ENCODE measurements at places on chromosomes 7 and 10.

DNA sequence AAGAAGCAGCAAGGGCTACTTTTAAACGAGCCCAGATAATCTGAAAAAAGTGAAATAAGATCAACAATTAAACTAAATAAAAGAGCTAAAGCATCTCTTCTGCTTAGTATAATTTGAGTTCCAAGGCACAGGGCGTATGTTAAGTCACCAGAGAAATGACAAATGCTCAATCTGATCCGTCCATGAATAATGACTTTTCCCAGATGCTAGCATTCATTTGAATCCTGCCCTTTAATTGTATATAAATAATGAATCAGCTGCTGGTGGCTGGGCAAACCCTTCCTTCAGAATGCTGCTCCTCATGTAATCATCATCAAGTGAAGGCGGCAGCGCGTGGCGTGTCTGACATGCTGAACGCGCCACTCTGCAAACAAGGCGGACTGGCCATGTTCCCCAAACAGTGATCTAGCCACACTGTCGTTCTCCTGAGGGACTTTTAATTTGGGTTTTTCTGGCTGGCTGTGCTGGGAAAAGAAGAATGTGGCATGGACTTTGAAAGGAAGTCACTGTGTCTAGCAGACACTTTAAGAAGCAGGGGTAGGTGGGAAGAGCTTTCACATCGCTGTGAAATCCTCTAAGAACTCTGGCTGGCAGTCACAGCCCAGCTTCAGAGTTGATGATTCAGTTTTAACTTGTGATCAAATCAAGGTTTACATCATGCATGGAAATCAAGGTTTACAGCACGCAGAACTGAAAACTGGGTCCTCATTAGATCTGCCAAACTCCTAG lies 70.7 kb downstream of the BEND7 start:
- no peak for DNase-seq

- DNase-seq, result no peak
Measured at GRCh38 chr10:117134306-117135025, 3.6 kb downstream of the VAX1 start.

GRCh38 chr10:11716686-11717085 lies 25.5 kb upstream of the ECHDC3 start:
- DNase-seq, result no peak

- DNase-seq, result no peak
Measured at GRCh38 chr7:17230099-17230807, 68.2 kb upstream of the AHR start.

GRCh38 chr10:178208-178607 lies 43.0 kb downstream of the ZMYND11 start:
- no peak for DNase-seq

DNA sequence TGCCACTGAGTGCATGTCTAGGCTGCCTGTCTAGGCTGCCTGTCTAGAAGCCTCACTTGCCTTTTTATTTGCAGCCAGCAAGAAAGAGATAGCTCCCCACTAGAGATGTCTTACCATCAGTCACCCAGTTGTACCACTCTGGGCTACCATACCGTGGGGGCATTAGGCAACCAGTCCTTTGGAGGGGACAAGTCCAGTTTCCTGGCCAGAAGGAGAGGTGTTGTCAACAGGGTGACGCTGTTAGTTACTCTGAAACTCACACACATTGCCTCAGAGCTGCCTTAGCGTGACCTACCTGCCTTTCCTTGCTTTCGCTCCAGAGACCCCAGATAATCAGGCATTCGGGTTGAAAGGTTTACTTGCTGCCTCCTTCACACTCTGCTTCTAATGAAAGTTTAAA lies 155.4 kb downstream of the CELF2 start:
- DNase-seq, result no peak

GRCh38 chr10:13528875-13529713 lies at the start of gene BEND7:
Gene BEND7, minus strand, starts transcription at chr10:13529014. Its CDS starts 481 bp downstream, at chr10:13528533.
- no peak for DNase-seq

GRCh38 chr10:124096494-124096893 lies 3.1 kb upstream of the CHST15 start:
- no peak for DNase-seq

DNA sequence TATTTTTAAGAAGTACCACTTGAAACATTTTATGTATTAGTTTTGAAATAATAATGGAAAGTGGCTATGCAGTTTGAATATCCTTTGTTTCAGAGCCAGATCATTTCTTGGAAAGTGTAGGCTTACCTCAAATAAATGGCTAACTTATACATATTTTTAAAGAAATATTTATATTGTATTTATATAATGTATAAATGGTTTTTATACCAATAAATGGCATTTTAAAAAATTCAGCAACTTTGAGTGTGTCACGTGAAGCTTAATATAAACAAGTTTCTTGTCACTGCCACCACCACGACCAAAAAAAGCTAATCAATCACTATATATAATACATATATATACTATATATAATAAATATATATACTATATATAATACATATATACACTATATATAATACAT lies 4.8 kb downstream of the IL6 start:
- no peak for DNase-seq

GRCh38 chr10:111833251-111833650 lies 350.3 kb downstream of the GPAM start:
- no peak for DNase-seq

Data from stimulated activated CD4-positive, alpha-beta T cell treated with anti-CD3 and anti-CD28 coated beads, Interleukin-15, amount 100 ng/mL, for 48 hours (primary cell).